Peyer's patch (tissue), 4 donors: ENCODE measurements at places on chromosomes 16 and 17. TPM values are rescaled to one million over a fixed set of nuclear protein-coding genes. Genes with fewer than 3 reads are reported as not detected.

Gene SCIMP
- 16.5 TPM for total RNA-seq

Gene CMIP
- total RNA-seq = 152 TPM

Gene NAGS
- total RNA-seq = 8.3 TPM

DNA sequence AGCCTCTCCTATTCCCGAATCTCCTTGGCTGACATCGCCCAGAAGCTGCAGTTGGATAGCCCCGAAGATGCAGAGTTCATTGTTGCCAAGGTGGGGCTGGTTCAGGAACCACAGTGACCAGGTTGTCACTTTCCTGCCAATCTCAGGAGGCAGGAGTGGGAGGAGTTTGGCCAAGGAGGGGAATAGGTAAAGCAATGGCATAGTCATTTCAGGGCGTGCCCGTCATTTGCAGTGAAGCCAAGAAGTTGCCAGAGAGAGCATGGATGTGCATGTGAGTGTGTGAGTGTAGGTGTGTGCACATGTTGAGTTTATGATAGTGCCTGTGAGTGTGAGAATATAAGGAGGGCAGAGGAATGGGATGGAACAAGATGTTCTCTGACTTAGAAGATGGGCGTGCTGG is 14.8 kb downstream of the PSMD3 start:
- DNase-seq = peak; percentile 62

DNA sequence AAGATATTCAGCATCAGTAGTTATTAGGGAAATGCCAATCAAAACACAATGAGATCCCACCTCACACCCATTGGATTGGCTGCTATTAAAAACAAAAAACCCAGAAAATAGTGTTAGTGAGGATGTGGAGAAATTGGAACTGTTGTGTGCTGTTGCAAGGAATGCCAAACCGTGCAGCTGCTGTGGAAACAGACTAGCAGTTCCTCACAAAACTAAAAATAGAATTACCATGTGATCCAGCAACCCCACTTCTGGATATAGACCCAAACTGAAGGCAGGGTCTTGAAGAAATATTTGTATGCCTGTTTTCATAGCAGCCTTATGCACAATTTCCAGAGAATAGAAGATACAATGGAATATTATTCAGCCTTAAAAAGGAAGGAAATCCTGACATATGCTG is 46.0 kb downstream of the FOXK2 start:
- no peak for DNase-seq

GRCh38 chr17:16338391-16338790 is 14.9 kb downstream of the CENPV start:
- DNase-seq = no peak

GRCh38 chr16:27364493-27365141 is 37.4 kb upstream of the IL21R start:
- peak; percentile 58 for DNase-seq

GRCh38 chr16:72561-73548 is at the start of gene RHBDF1:
RHBDF1 (minus strand) TSS chr16:72631; CDS start chr16:65015, 7,616 bp downstream.
- DNase-seq = no peak
